Muscle of back (tissue), 13 donors: ENCODE measurements at places on chromosomes 3 and 15. TPM values are rescaled to one million over a fixed set of nuclear protein-coding genes. Genes with fewer than 3 reads are reported as not detected.

GUCA1C gene
- not detected for polyA plus RNA-seq

SLC28A1 gene
- polyA plus RNA-seq, result 0.52 TPM

EXD1 gene
- polyA plus RNA-seq, result not detected

PPARG gene
- 5.9 TPM for polyA plus RNA-seq

GOLGA8G gene
- 0.03 TPM for polyA plus RNA-seq

CFAP100 gene
- polyA plus RNA-seq, result 0.27 TPM

SLC22A13 gene
- 0.08 TPM for polyA plus RNA-seq

LSAMP gene
- 10.9 TPM for polyA plus RNA-seq

NLGN1 gene
- 2.3 TPM for polyA plus RNA-seq

SLITRK3 gene
- polyA plus RNA-seq, result 0.45 TPM

POPDC2 gene
- 22.3 TPM for polyA plus RNA-seq

DIPK2A gene
- polyA plus RNA-seq, result 31.2 TPM
